ENCODE measurements at places on chromosomes 3 and 15. TPM values are rescaled to one million over a fixed set of nuclear protein-coding genes. Genes with fewer than 3 reads are reported as not detected.
A peak's percentile ranks its signal among the peaks of the same experiment; 100 is the strongest.

DNA sequence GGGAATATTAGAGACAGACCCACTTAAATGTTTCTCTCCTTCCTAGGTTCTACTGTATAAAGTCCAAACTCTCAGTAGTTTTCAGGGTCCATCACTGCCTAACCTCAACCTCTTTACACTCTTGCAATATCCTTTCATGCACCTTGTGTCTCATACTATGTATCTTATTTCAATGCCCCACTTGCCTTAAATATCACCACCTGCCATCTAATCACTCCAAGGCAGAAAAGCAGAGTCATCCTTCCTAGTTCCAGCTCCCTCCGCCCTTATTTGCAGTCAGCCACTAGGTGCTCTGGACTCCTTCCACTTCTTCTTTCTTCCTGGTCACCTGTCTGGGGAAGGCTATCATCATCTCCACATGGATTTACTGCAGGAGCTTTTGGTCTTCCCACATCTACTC, 322.0 kb downstream of the MFSD1 start:
- no peak for DNase-seq

EAF2 gene
- total RNA-seq = 2.7 TPM

- DNase-seq = peak; percentile 3
Observed at GRCh38 chr15:26661748-26662147, 111.1 kb downstream of the GABRB3 start.

ERICH6 gene
- not detected for total RNA-seq

DNA sequence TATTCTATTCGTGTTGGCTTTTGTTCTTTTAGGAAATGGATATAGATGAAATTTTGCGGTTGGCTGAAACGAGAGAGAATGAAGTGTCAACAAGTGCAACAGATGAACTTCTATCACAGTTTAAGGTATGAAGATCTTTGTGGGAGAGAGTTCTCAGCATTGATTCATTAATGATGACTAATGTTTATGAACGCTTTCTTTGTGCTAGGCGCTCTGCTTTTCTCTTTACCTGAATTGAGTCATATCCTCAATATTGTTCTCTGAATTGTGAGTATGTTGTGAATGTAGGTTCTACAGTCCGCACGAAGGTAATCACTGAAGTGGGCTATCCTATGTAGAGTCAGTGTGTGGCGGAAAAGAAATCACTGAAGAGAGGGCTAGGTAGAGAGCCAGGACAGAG, 81.2 kb downstream of the CHD2 start:
- DNase-seq = no peak

GRCh38 chr15:57735431-57735830, 28.9 kb downstream of the POLR2M start:
- no peak for DNase-seq

GRCh38 chr3:28212681-28213080, 28.7 kb upstream of the CMC1 start:
- DNase-seq = no peak

SUSD5 gene
- 3.0 TPM for total RNA-seq

DNA sequence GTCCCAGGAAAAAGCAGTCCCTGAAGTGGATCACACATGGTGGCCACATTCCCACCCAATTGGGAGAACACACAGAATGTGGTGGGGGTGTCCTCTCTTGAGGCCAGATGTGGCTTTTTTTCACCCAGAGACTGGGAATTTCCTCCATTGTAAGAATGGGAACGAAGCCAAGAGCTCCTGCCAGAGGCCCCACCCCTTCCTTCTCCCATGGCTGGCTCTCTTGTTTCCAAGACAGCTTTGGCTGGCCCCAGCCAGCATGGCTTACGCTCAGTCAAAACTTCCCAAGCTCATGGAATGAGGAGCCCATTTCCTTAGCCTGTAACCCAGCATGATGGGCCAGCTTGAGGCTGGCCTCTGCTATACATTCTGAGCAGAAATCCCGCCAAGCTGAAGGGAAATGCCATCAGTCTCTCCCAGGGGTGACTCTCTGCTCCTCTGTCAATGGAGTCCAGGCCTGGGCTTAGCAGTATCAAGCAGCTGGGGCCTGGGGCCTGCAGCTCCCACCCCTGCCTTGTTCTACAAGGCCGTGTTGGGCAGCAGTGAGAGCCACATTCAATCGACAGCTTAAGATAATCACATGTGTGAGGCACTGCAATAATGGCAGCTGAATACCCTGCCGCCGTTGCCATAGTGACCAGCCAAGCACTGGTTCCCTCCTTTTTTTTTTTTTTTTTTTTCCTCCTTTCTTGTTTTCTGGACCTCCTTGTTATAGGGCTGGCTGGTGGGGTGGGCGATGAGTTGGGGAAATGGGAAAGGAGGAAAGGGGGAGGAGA, 142.4 kb downstream of the EPHB1 start:
- peak; percentile 1 for DNase-seq

TRPC1 gene
- total RNA-seq = 10.4 TPM

GRCh38 chr15:77454951-77455350, 34.3 kb downstream of the HMG20A start:
- no peak for DNase-seq

GRCh38 chr3:24299246-24299805, 195.3 kb downstream of the THRB start:
- DNase-seq = peak; percentile 57

DNA sequence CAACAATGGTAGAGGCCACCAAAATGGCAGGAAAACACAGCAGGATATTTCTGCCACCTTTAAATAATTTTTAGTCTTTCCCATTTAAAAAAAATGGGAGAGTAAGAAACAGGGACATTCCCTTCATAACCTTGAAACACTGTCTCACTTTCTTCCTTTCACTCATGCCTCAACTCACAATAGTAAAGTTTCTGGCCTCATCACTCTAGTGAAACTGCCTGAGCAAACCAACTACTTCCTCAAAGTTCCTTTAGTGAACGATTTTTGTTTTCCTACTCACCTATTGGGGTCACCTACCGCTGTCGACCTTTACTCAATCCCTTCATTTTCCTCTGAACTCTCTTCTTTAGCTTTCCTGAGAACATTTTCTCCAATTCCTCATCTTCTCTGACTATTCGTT, 33.0 kb downstream of the SHC4 start:
- DNase-seq = no peak

ZNF710 gene
- 10.4 TPM for total RNA-seq

- no peak for DNase-seq
Observed at GRCh38 chr3:185934767-185935464, 2.9 kb downstream of the TRA2B start.
